ENCODE measurements at places on chromosomes 1 and 21. TPM values are rescaled to one million over a fixed set of nuclear protein-coding genes. Genes with fewer than 3 reads are reported as not detected.

GRCh38 chr1:177921590-177921989 is 48.3 kb downstream of the SEC16B start:
- no peak for DNase-seq

- no peak for DNase-seq
These were observed 169.5 kb upstream of the GALNT2 start for GRCh38 chr1:229897501-229897900.

GRCh38 chr1:40315795-40316594 is 1.1 kb downstream of the COL9A2 start:
- DNase-seq = no peak

The AIM2 gene
- 3.2 TPM for total RNA-seq

The BEST4 gene
- total RNA-seq = not detected

DNA sequence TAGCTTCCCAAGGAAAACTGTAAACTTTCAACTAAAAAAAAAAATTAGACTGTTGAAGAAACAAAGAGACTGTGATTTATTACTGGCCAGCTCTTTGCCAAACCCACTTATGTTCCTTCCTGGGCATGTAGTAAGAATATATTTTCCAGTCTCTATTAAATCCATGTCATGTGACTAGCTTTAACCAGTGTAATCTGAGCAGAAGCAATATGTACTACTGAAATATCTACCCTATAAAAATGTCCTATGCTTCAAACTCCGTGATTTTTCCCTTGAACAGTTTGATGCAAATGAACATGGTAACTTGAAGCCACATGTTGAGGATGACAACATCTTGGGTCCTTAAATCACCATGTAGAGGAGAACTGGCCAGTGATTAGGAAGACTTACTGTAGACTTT is 144.5 kb downstream of the NTMT2 start:
- DNase-seq = no peak

- DNase-seq = no peak
These were observed 3.2 kb downstream of the TRPM2 start for GRCh38 chr21:44356636-44357035.

- DNase-seq = peak; percentile 94
These were observed 210.0 kb upstream of the FOXD3 start for GRCh38 chr1:63112155-63112900.

The LCE3D gene
- not detected for total RNA-seq

- no peak for DNase-seq
These were observed 73.8 kb downstream of the LYPLAL1 start for GRCh38 chr1:219247441-219247840.

DNA sequence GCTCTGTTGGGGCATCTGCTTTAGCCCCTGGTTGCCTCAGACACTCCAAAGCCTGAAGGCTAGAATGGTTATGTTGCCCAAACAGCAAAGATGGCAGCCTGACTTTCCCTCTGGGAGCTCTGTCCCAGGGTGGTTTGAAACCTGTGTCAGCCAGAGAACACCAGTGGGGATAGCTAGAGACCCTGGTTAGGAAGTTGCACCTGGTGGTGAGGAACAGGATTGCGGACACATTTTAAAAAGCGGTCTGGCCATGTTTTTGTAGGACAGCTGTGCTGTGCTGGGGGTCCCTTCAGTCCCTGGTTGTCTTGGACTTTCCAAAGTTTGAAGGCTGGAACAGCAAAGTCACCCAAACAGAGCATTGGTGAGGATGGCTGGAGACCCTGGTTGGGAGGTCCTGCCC is 87.8 kb downstream of the DNM3 start:
- no peak for DNase-seq

GRCh38 chr1:9376886-9377333 is 84.2 kb downstream of the SPSB1 start:
- DNase-seq = peak; percentile 41

Data from HT1080 (cell line).